ENCODE measurements at places on chromosomes 11 and 22. TPM values are rescaled to one million over a fixed set of nuclear protein-coding genes. Genes with fewer than 3 reads are reported as not detected.
A peak's percentile ranks its signal among the peaks of the same experiment; 100 is the strongest.

- no peak for DNase-seq
Observed at GRCh38 chr11:95584180-95584579, 205.4 kb downstream of the FAM76B start.

DNA sequence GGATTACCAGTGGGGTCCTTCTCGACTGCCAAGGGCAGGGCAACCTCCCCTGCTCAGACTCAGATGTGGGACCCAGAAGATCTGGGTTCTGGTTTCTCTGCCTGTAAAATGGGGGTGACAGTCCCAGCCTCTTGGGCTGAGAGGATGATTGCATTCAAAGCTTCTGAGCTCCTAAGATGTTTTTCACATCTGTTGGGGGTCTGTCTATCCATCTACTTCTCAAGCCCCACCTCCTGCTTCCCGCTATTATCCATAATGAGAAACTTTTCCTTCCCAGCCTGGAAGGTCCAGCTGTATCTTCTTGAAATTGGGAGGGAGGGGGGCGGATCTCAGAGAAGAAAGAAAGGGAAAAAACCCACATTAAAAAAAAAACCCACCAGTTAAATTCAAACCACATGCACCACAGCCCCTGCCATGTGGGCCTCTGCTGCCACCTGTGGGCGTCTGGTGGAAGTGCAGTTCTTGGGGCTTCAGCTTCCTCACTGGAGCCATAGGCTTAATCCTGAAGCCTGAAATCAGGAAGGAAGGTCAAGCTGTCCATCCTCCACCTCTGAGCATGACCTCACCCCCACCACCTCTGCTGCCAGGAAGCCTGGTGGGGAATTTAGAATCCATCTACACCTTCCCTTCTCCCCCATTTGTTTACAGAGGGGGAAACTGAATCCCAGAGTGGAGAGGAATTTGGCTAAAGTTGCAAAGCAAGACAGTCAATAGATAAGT is 27.3 kb downstream of the ARHGEF17 start:
- DNase-seq: peak; percentile 90

DNA sequence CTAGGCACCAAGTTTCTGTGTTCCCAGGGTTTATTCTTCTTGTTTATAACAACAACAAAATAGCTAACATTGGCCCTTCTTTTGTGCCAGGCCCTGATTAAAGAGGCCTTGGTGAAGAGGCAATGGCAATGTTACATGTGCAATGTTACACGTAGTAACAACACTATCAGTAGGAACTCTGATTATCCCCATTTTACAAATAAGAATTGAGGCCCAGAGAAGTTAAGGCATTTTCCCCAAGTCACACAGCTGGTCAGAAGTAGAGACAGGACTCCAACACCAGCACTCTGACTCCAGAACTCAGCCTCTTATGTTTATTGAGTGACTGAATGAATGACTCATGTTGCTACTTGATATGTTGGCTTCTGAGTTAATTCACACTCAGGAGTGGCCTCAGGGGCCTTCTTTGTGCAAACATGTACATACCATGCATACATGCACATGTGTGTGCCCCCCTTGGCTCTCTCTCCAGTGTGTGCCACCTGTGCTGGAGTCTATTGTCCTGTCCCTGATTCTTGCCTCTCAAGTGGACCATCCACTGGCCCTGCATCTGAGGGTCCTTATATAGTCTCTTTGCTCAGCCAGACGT is 98.4 kb downstream of the TP53I11 start:
- DNase-seq: no peak

GRCh38 chr11:15288863-15289262 is 174.1 kb downstream of the INSC start:
- no peak for DNase-seq

DNA sequence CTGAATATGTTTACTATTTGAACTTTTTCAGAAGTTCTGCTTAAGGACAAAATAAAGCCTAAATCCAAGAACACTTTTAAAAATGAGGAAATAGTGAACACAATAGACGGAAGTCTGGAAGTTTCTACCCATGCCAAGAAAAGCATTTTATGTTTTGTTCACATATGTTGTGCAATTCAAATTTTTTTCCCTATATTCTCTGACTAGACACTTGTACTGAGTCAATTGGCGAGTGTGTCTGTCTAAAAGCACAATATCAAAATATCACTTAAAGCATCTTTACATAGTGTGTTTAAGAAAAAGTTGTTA is 29.2 kb downstream of the INCENP start:
- peak; percentile 79 for DNase-seq

DNA sequence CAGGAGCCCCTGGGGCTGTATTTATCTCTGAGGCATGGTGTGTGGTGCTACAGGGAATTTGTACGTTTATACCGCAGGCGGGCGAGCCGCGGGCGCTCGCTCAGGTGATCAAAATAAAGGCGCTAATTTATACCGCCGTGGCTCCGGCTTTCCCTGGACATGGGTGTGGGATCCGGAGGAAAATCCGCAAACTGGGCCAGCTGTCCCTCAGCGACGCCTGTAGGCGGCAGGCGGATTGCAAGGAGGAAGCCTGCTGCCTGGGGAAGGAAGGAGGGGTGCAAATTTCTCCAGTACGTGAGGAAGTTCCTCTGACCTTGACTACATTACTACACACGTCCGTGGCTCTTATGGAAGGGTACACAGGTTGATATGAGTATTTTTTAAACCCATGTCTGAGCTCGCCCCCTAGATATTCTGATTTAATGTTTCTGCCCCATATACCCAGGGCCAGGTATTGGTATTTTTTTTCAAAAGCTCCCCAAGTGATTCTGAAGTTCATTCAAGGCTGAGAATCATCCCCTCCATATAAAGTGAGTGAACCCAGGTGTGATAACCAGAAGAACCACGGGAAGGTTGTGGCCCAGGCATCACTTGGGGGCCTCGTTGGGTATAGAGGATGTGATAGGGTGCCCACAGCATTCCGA is 2.8 kb downstream of the MYOD1 start:
- DNase-seq: peak; percentile 50

DNA sequence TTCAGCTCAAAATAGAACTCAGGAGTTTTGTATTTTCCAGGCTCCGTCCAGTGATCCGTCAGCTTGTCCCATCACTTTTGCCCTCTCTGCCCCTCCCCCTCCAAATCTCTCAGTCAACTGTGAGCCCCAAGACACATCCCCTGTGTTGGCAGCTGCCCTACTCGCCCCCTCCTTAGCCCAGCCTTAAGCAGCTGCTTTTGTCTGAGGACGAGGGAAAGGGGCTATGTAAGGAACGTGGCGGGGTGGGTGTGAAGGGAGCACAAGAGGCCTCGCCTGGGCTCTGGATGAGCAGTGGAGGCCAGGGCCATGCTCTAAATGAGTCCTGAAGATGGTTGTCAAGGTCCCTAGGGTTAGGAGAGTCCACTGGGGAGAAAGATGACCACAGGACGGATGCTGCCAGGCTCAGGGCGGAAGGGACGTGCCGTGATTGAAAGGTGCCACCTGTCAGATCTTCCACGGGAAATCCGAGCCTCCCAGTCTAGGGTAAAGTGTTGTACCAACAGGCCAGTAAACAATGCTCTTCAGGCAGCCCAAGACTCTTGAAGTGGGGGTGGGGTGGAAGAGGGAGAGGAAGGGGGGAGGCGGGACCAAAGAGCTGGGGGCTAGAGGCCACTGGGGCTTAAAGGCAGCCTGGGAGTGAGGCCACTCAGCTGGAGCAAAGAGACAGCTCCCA is at the start of gene SMTNL1:
Gene SMTNL1 (plus strand): TSS at position 649 of the 673 bp plus-strand sequence. CDS start 5,048 bp downstream, outside the sequence.
- no peak for DNase-seq

GRCh38 chr11:95716266-95716665 is 73.3 kb downstream of the FAM76B start:
- no peak for DNase-seq

- no peak for DNase-seq
Observed at GRCh38 chr11:46508360-46508759, 85.5 kb downstream of the AMBRA1 start.

GRCh38 chr22:27224485-27225374 is 567.3 kb downstream of the MIAT start:
- DNase-seq: no peak

GRCh38 chr22:37616201-37617083 is 7.8 kb downstream of the GGA1 start:
- no peak for DNase-seq

- DNase-seq: peak; percentile 51
Observed at GRCh38 chr11:57885298-57886050, 123.9 kb downstream of the CTNND1 start.

DNA sequence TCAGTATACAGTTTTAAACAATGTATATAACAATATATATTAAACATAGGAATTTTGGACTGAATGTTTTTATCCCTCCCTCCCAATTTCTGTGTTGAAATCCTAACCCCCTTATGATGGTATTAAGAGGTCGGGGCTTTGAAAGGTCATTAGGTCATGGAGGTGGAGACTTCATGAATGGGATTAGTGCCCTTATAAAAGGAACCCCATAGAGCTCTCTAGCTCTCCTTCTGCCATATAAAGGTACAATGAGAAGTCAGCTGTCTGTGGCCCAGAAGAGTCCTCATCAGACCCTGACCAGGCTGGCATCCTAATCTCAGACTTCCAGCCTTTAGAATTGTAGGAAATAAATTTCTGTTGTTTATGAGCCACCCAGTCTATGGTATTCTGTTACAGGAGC is 6.5 kb downstream of the NNMT start:
- DNase-seq: no peak

GRCh38 chr11:78714539-78714938 is 139.9 kb upstream of the NARS2 start:
- DNase-seq: no peak

GRCh38 chr11:65221026-65221425 is 39.3 kb downstream of the CAPN1 start:
- no peak for DNase-seq

DNA sequence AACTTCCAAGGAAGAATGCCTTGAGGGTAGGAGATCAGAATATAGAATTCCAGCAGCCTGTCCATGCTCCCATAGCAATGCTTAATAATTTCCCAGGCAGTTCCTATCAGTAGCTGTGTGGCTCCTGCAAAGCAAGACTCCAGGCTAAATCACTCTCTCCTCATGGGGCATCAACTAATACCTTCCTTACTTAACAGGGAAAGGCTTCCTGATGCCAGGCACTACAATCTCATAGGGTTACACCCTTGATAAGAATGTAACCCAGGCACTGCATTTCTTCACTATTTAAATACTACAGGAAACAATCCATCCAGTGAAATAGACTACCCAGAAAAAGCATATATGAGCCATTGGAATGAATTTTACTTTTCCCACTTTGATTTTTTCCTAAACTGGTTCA is 615.0 kb upstream of the ARHGAP42 start:
- no peak for DNase-seq

GRCh38 chr22:39974065-39974464 is 13.9 kb downstream of the TMA7B start:
- DNase-seq: no peak

DNA sequence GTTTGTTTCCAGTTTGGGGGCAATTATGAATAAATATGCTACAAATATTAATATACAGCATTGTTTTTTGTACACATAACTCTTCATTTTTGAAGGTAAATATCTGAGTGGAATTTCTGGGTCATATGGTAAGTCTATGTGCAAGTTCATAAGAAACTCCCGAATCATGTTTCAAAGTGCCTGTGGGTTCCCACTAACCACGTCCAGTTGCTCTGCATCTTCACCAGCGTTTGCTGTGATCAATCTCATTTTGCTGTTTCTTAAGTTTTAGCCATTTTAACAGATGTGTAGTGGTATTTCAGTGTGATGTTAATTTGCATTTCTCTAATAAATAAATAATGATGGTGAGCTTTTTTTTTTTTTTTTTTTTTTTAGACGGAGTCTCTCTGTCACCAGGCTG is 14.2 kb upstream of the CSRP3 start:
- no peak for DNase-seq

GRCh38 chr11:95487391-95487790 is 256.4 kb upstream of the SESN3 start:
- DNase-seq: no peak

- DNase-seq: no peak
Observed at GRCh38 chr11:70662691-70663098, 264.4 kb downstream of the CTTN start.

GRCh38 chr22:20524004-20524481 is 16.6 kb downstream of the MED15 start:
- peak; percentile 47 for DNase-seq

DNA sequence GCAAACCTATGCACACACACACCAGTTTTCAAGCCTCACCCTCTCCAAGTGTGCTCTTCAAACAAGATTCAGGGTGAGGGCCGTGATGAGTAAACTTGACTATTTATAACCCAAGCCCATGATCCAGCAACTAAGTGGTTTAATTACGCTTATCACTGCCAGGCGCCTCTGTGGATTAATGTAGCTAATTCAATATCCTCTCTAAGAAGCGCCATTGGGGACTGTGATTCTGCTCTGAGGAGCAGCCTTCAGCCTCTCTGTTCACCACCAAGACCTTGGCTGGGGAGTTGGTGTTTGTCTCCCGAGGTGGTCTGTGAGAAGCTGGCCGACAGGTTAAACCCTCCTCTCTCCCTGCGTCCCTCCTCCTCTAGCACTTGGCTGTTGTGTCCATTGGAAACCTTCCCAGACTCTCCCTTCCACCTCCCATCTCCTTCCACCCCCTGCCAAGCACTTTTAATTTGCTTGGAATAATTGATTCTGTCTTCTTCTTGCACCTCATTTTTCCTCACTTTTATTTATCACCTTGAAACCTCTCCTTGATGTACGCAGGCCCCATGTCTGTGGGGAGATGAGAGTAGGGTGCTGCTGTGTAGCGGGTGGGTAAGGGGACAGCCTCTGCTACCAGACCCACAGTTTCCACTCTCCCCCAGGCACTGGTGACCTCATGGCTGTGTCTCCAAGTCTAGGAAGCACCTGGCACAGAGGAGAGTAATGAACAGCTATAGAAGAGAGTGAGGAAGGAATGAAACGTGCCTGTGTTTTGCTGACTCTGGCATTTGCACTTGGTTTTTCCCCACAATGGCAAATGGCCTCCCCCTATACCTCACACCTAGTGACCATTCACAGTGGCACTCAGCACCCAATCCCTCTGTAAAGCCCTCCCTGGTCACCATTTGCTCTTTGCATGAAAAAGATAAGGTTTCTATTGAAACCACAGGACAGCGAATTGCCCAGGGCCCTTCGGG is 236.6 kb downstream of the GRIK4 start:
- DNase-seq: no peak

- DNase-seq: peak; percentile 84
Observed at GRCh38 chr11:129117595-129118350, 74.4 kb downstream of the ARHGAP32 start.

- no peak for DNase-seq
Observed at GRCh38 chr11:113193946-113194345, 120.4 kb upstream of the TTC12 start.

GRCh38 chr11:75481223-75481921 is 44.4 kb downstream of the GDPD5 start:
- DNase-seq: no peak

MS4A6E gene
- total RNA-seq: not detected

TMEM135 gene
- total RNA-seq: 37.6 TPM

DEPDC5 gene
- 12.4 TPM for total RNA-seq

ANKRD13D gene
- 32.3 TPM for total RNA-seq

KCNK4 gene
- total RNA-seq: not detected

OR5P2 gene
- not detected for total RNA-seq

TBX10 gene
- not detected for total RNA-seq

CNGA4 gene
- total RNA-seq: not detected

KRTAP5-10 gene
- not detected for total RNA-seq

MRPL40 gene
- total RNA-seq: 29.4 TPM

LAYN gene
- total RNA-seq: 71.8 TPM

MMP3 gene
- not detected for total RNA-seq

GGTLC2 gene
- not detected for total RNA-seq

GDPD5 gene
- 40.7 TPM for total RNA-seq

PARVG gene
- 0.51 TPM for total RNA-seq
